Uterus (tissue), 4 donors: ENCODE measurements at places on chromosomes 5 and 9. TPM values are rescaled to one million over a fixed set of nuclear protein-coding genes. Genes with fewer than 3 reads are reported as not detected.
A peak's percentile ranks its signal among the peaks of the same experiment; 100 is the strongest.

Gene CCNJL
- under 0.01 TPM for total RNA-seq

Gene HMHB1
- total RNA-seq = not detected

Gene CCL28
- total RNA-seq = under 0.01 TPM

Gene LHX3
- total RNA-seq = not detected

Gene HNRNPA0
- total RNA-seq = 44.7 TPM

Gene SLC4A9
- 0.12 TPM for total RNA-seq

Gene CBY3
- total RNA-seq = not detected

Gene CCDC192
- 1.3 TPM for total RNA-seq

Gene OLFML2A
- 86.5 TPM for total RNA-seq

- H3K27me3 ChIP-seq = no peaks in the 10 kb centered on the region
- no peaks in the 10 kb centered on the region for H3K36me3 ChIP-seq
- H3K4me3 ChIP-seq = peak overlapping the region; percentile 84
- peaks cover 25% of the 10 kb centered on the region for H3K4me1 ChIP-seq
- H3K27ac ChIP-seq = peak overlapping the region; percentile 98
- DNase-seq = no peak
These were observed 564 bp downstream of the SLC25A25 start for GRCh38 chr9:128068386-128069205.

GRCh38 chr5:162209005-162209605 lies 141.5 kb downstream of the GABRG2 start:
- H3K36me3 ChIP-seq = no peaks in the 10 kb centered on the region
- H3K27me3 ChIP-seq = no peaks in the 10 kb centered on the region
- no peak overlapping the region for H3K27ac ChIP-seq
- H3K4me1 ChIP-seq = no peaks in the 10 kb centered on the region
- H3K4me3 ChIP-seq = no peak overlapping the region
- no peak for DNase-seq

- no peak overlapping the region for H3K4me3 ChIP-seq
- H3K36me3 ChIP-seq = no peaks in the 10 kb centered on the region
- no peak for DNase-seq
- no peaks in the 10 kb centered on the region for H3K27me3 ChIP-seq
- no peak overlapping the region for H3K27ac ChIP-seq
These were observed 10.0 kb upstream of the CCL28 start for GRCh38 chr5:43422143-43422542.

- no peak overlapping the region for H3K4me3 ChIP-seq
- no peaks in the 10 kb centered on the region for H3K27me3 ChIP-seq
- no peak overlapping the region for H3K27ac ChIP-seq
- no peaks in the 10 kb centered on the region for H3K4me1 ChIP-seq
- no peaks in the 10 kb centered on the region for H3K36me3 ChIP-seq
- no peak for DNase-seq
These were observed 1397.8 kb downstream of the PTPRD start for GRCh38 chr9:9215050-9215449.

DNA sequence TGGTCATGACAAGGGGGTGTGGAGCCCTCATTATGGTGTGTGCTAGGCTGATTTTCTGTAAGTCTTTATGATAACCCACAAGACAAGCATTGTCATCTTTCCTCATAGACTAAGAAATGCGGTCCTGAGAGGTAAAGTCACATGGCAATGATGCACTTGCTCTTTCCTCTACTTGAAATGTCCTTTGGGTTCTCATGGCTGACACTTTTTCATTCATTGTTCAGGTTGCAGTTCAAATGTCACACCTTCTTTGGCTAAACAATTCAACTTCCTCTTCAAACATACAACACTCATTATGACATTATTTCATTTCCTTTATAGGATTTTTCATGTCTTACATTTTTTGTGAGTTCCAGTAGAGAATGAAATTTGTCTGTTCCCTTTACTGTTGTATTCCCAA lies 323.6 kb upstream of the PRR16 start:
- peaks cover 12% of the 10 kb centered on the region for H3K4me1 ChIP-seq
- no peaks in the 10 kb centered on the region for H3K36me3 ChIP-seq
- peaks cover 3% of the 10 kb centered on the region for H3K27me3 ChIP-seq
- no peak for DNase-seq
- H3K4me3 ChIP-seq = no peak overlapping the region
- peak overlapping the region; percentile 72 for H3K27ac ChIP-seq

GRCh38 chr5:143001764-143002351 lies 231.7 kb downstream of the ARHGAP26 start:
- H3K4me1 ChIP-seq = peaks cover 8% of the 10 kb centered on the region
- H3K36me3 ChIP-seq = no peaks in the 10 kb centered on the region
- DNase-seq = no peak
- H3K27me3 ChIP-seq = no peaks in the 10 kb centered on the region
- peak overlapping the region; percentile 62 for H3K27ac ChIP-seq

DNA sequence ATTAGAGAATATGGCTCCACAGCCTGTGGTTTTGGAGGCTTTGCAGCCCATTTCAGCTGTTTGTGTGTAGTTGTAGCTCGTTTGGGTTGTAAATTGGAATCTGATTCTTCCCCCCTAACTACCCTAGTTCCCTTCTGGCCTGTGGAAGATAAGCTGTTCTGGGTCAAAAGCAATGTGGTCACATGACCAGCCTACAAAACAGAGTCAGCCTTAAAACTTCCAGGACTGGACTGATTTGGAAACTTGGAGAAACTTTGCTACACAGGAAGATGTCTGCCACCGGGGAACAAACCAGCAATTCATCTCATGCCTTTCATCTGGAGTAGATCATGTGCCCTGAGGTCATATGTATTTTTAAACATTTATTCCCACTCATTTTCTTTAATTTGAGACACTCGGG lies 83.8 kb downstream of the DAPK1 start:
- H3K4me1 ChIP-seq = no peaks in the 10 kb centered on the region
- H3K36me3 ChIP-seq = no peaks in the 10 kb centered on the region
- no peaks in the 10 kb centered on the region for H3K27me3 ChIP-seq
- DNase-seq = no peak
- no peak overlapping the region for H3K4me3 ChIP-seq

DNA sequence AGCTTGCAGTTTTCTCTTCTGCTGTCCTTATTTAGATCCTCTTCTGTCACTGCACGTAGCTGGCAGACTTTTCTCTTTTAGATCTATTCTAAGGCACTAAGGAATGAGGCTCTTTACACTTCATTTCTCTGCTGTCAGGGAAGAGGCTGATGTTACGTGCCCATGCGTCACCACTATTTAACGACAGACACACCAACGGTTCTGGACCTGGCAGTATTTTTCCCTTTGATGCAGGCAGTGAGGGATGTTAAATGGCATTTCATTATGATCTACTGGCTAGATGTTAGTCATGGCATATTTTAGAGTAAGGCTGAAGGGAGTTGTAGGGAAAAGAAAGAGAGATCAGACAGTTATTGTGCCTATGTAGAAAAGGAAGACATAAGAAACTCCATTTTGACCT lies 8.2 kb upstream of the CRHBP start:
- no peak overlapping the region for H3K4me3 ChIP-seq
- H3K36me3 ChIP-seq = no peaks in the 10 kb centered on the region
- no peak overlapping the region for H3K27ac ChIP-seq

GRCh38 chr9:73183917-73184861 lies 32.5 kb downstream of the ANXA1 start:
- H3K36me3 ChIP-seq = no peaks in the 10 kb centered on the region
- no peak for DNase-seq
- H3K4me1 ChIP-seq = no peaks in the 10 kb centered on the region
- no peak overlapping the region for H3K27ac ChIP-seq
- no peaks in the 10 kb centered on the region for H3K27me3 ChIP-seq
- H3K4me3 ChIP-seq = no peak overlapping the region

DNA sequence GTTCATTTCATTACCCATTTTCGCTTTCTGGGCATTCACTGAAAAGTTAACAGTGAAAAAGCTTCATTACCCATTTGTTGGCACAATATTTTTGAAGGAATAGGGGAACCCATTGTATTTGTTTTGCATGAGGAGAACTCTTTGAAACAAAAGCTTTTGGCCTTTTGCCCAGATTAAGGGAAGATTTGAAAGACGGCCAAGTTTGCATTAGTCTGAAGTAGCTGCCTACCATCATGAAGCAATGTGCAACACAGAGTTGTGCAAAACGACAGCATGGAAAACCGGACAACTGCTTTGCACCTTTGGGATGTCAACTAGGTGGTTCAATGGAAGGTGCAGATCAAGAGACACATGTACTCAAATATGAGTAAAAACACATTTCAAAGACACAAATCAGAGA lies 84.9 kb downstream of the TRPM3 start:
- H3K36me3 ChIP-seq = no peaks in the 10 kb centered on the region
- DNase-seq = no peak
- H3K27ac ChIP-seq = no peak overlapping the region
- H3K27me3 ChIP-seq = no peaks in the 10 kb centered on the region

GRCh38 chr5:37812365-37812764 lies 27.5 kb downstream of the GDNF start:
- H3K36me3 ChIP-seq = no peaks in the 10 kb centered on the region
- H3K27me3 ChIP-seq = no peaks in the 10 kb centered on the region
- no peak for DNase-seq
- no peak overlapping the region for H3K4me3 ChIP-seq
- H3K27ac ChIP-seq = no peak overlapping the region
- H3K4me1 ChIP-seq = no peaks in the 10 kb centered on the region

- no peak for DNase-seq
- no peaks in the 10 kb centered on the region for H3K36me3 ChIP-seq
- no peaks in the 10 kb centered on the region for H3K27me3 ChIP-seq
- no peak overlapping the region for H3K4me3 ChIP-seq
- no peak overlapping the region for H3K27ac ChIP-seq
These were observed 6.3 kb upstream of the FAF2 start for GRCh38 chr5:176441921-176442323.

GRCh38 chr5:90554358-90555006 lies 4.1 kb upstream of the ADGRV1 start:
- no peak overlapping the region for H3K27ac ChIP-seq
- no peak overlapping the region for H3K4me3 ChIP-seq
- DNase-seq = no peak
- no peaks in the 10 kb centered on the region for H3K36me3 ChIP-seq
- no peaks in the 10 kb centered on the region for H3K27me3 ChIP-seq

DNA sequence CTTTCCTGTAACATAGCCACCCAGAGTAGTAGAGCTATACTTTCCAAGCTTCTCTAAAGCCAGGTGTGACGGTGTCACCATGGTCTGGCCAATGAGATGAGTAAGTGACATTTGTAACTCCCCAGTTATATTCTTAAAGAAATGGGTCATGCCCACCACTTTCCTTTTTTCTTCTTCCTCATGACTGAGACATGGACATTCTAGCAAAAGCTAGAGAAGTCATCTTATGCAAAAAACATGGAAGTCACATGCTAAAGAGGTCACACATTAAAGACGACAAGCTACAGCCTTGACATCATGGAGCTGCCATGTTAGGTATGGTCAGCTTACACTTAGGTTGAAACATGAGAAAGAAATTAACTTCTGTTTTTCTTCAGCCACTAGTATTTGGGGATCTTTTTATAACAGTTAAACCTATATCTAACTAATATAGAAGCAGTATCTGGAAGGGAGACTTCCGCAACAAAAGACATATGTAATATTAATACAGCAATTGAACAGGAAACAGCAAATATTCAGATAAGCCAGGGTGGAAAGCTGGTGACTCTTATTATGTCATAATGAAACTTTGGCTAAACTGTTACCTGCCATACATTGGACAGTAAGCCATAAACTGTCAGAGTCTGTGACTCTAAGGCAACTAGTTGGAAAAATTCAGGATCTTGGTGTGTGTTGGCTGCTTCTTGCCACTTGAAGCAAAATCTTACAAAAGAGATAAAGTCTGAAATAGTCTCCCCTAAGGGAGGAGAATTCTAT lies 54.7 kb upstream of the SNX2 start:
- no peak for DNase-seq
- H3K4me1 ChIP-seq = no peaks in the 10 kb centered on the region
- no peak overlapping the region for H3K27ac ChIP-seq
- H3K27me3 ChIP-seq = no peaks in the 10 kb centered on the region
- H3K4me3 ChIP-seq = no peak overlapping the region
- H3K36me3 ChIP-seq = no peaks in the 10 kb centered on the region

DNA sequence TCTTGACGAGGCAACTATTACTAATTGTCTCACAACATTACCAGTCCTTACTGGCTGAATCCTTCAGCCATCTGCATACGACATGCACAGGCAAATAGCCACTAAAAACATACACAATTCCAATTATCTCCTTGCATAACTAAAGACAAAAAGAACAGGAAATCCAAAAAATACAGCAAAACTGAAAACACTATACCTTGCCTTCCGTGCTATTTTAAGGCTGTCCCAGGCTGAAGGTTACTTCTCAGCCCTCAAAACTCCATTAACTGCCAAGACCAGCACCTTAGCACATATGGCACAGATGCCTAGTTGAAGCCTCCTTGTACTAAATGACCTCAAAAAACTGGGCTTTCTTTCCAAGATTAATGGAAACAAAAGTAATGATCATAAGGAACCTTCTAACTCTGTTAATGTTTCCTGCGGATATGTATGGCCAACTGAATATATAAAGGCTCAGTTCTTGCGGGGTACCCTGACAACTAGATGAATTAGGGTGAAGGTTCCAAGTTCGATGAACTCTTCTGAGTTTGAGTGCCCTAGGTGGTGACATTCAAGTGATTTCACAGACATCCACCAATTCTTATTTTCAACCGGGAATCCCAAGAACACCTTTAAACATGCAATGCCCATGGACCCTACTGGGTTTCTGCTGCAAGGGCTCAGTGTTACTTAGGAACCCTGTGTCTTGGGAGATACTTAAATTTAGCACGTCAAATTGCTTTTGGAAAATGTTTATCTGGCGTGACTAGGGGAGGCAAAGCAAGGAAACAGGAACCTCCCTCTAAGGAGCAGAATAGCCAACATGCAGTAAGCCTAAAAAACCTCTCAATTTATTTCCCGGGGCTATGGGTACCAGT lies 455.3 kb downstream of the RAB3C start:
- no peaks in the 10 kb centered on the region for H3K27me3 ChIP-seq
- peak overlapping the region; percentile 49 for H3K27ac ChIP-seq
- no peaks in the 10 kb centered on the region for H3K36me3 ChIP-seq
- no peak for DNase-seq
- no peaks in the 10 kb centered on the region for H3K4me1 ChIP-seq

DNA sequence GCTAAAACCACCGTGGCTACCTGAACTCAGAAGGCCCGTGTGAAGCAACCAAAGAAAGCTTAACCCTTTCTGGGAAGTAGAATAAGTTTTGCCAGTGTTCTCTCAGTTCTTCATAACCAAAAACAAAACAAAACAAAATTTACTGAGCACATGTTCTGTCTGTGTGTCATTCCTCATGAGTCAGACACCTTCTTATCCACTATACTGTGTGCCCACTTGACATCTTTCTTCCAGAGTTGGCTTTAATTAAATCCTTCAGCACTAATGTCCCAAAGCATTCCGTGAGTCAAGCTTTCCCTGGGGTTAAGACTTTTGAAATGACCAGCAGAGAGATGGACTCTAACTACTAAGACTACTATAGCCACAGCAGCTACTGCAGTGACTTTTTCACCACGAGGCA lies 61.3 kb downstream of the GLIS3 start:
- H3K27ac ChIP-seq = peak overlapping the region; percentile 79
- H3K4me3 ChIP-seq = no peak overlapping the region
- DNase-seq = no peak
- no peaks in the 10 kb centered on the region for H3K27me3 ChIP-seq
- no peaks in the 10 kb centered on the region for H3K36me3 ChIP-seq

- H3K36me3 ChIP-seq = no peaks in the 10 kb centered on the region
- H3K4me1 ChIP-seq = no peaks in the 10 kb centered on the region
- no peak overlapping the region for H3K27ac ChIP-seq
These were observed 305.8 kb downstream of the TRIM32 start for GRCh38 chr9:116992865-116993264.

- no peaks in the 10 kb centered on the region for H3K27me3 ChIP-seq
- no peaks in the 10 kb centered on the region for H3K36me3 ChIP-seq
- DNase-seq = peak; percentile 31
- H3K4me3 ChIP-seq = no peak overlapping the region
These were observed 92.2 kb upstream of the CKMT2 start for GRCh38 chr5:81140943-81141342.

GRCh38 chr5:172418862-172419814 lies 35.2 kb downstream of the SH3PXD2B start:
- no peaks in the 10 kb centered on the region for H3K36me3 ChIP-seq
- peaks cover 28% of the 10 kb centered on the region for H3K4me1 ChIP-seq
- H3K27ac ChIP-seq = peak overlapping the region; percentile 95
- peak; percentile 73 for DNase-seq
- H3K4me3 ChIP-seq = no peak overlapping the region
- H3K27me3 ChIP-seq = no peaks in the 10 kb centered on the region
